Activated T-helper 1 cell treated with anti-CD3 and anti-CD28 coated beads, Interleukin-12 subunit alpha, Interleukin-12 subunit beta, Interleukin-2, Interleukin-4 antibody, amounts not matched to agents 30 ng/mL and 10 ng/mL and 1 ng/mL, durations not matched to agents 14 hours and 24 hours and 36 hours (primary cell): ENCODE measurements at places on chromosomes 7 and 10.

DNA sequence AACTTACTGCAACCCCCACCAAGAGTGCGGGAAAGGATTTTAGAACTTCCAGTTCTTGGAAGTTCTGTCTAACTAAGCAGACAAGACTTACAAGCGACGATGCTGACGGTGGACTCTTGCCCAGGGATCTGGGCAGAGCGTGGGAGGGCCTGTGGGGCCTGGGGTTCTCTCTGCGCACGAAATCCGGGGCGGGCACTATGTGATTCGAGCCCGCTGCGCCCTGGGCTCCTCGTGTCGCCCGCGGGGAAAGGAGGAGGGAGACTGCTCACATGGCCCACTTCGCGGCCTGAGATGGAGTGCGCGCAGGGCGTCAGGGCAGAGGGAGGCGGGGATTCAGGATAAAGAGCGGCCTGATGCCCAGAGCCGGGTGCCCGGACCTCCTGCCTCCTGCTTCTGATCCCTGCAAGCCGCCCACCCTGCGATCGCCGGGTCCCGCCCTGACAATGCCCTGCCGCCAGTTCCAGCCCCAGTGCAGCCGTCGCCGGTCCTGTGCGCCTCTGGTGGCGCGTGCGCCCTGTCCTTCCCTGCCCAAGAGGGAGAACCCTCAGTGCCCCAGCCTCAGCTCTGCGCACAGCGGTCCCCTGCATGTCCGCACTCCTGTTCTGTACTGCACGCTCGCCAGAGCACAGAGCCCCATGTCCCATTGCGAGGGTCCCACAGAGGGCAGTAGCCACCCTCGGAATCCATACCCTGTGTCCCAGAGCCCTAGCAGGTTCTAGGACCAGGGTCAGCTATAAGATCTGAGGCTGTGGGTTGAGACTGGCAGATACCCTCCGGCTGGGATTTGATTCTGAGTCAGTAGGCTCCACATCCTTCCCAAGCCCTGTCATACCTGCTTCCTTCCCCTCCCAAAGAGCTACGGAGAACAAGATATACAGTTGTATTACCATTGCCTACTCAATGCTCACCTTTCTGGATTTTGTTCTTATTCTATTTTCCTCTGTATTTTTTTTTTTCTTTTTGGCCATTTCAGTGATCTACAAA is 99.4 kb upstream of the TMEM106B start:
- DNase-seq = no peak

- no peak for DNase-seq
Measured at GRCh38 chr7:95632609-95633008, 36.3 kb upstream of the PDK4 start.

GRCh38 chr10:14660831-14661230 is 113.9 kb downstream of the FAM107B start:
- no peak for DNase-seq

GRCh38 chr7:19772306-19772705 is 1.1 kb downstream of the TMEM196 start:
- no peak for DNase-seq

DNA sequence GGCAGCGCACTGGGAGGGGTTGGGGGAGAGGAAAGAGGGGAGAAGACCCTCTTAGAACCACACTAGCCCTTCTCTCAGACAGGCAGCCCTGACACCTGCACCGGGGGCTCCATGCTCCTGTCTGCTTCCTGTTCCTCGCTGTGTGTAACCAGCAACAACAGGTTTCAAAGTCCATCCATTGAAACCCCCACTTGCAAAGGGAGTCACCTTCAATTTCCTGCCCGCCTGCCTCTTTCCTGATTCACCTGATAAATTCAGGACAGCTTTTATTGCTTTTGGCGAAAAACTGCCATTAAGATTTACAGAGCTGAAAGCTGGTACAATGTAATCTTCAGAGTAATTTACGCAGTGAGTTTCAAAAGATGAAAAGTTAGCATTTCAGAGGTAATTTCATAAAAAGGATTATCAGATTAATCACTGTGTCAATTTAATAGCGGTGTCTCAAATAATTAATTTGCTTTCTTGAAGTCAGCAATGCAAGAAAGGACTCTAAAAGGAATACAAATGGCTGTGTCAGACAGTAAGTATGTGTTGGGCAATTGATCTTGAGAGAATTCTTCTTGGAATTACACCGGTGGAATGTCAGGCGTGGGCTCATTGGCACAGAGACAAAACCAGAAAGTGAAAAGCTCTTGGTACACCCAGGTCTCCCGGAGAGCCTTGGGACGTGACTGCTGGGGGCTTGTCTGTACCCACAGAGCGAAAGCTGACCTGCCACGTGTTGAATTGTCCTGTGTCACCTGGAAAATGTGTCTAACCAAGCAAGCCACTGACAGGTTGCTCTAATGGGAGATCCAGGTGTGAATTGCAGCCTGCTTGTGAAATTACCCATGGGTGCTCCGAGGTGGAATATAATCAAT is 60.7 kb downstream of the TMEM209 start:
- DNase-seq = no peak

- no peak for DNase-seq
Measured at GRCh38 chr7:117962366-117962994, 89.2 kb upstream of the CTTNBP2 start.

GRCh38 chr7:45988405-45989057 is 67.5 kb upstream of the IGFBP3 start:
- no peak for DNase-seq

DNA sequence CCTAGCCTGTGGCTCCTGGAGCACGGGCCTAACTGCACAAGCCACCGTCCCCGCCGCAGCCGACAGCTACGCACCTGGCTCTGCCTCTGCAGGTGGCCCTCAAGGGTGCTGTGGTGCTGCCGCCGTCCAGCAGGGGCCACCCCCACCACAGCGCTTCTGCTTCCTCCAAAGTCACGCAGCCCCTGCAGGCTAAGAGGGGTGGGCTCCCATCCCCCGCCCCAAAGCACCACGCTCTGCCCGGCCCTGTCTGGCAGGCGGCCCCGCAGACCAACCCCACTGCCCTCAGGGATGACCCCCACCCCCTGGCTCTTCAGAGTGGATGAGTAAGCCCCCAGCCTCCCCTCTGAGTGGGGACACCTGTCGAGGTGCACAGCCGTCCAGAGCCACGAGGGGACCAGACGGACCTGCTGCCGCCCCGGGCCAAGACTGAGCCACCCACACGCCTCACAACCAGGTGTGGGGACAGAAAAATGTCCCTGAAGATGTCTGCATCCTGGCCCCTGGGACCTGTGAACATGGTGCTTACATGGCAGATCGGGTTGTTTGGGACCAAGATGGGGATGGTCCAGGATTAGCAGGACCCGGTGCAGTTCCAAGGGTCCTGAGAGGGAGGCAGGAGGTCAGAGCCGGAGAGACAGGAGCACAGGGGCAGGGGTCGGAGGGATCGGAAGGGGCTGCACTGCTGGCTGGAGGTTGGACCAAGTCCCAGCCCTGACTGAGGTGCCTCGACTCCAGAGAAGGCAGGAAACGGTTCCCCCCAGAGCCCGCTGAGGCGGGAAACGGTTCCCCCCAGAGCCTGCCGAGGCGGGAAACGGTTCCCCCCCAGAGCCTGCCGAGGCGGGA is 9.0 kb upstream of the ADAP1 start:
- DNase-seq = no peak

- no peak for DNase-seq
Measured at GRCh38 chr10:12561307-12561706, 212.0 kb downstream of the CAMK1D start.

GRCh38 chr7:11486271-11486670 is 345.7 kb downstream of the THSD7A start:
- DNase-seq = no peak

DNA sequence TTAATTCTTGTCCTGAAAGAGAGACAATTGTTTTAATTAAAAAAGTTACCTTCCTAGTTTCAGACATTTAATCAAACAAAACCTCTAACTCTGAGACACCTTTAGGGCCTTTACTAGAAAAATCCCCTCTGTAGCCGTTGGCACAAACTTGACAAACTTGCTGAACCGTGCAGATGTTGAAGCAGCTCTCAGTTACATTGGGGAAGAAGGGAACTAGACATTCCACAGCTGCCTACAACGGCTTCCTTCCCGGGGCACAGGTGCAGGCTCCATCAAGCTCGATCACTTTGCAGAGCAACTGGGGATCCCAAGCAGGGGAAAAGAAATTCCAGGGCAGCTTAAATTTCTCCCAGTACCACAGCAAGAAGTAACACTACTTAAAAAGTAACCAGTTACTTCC is 141.3 kb downstream of the SKAP2 start:
- no peak for DNase-seq

- DNase-seq = no peak
Measured at GRCh38 chr7:86949052-86949778, 110.2 kb downstream of the ELAPOR2 start.

DNA sequence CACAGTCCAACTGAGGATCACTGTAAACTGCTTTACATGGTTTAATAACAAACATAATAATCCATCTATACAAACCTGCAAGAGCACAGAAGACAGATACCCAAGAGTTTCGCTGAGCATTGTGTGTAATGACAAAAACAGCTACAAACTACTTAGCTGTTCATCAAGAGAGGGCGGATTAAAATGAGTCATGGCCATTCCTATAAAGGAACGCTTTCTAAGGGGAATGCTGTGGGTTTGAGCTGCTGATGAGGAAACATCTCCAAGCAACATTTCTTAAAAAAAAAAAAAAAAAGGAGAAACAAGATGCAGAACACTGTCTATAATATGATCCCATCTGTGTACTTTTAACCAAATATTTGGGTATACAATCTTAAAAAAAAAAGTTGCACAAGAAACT is 33.8 kb downstream of the VOPP1 start:
- DNase-seq = no peak

DNA sequence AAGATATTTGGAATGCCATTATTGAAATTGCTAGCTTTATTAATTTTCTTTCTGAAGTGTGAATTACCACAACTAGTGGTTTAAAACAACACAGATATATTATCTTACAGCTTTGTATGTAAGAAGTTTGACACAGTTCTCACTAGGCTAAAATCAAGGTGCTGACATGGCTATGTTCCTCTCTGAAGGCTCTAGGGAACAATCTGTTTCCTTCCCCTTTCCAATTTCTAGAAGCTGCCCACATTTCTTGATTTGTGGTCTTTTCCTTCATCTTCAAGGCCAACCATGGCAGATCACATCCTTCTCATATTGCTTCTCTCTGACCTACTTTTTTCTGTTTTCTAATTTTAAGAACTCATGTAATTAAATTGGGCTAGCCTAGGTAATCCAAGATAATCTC is 43.3 kb upstream of the SLC26A3 start:
- DNase-seq = no peak

- DNase-seq = no peak
Measured at GRCh38 chr10:62335326-62335725, 38.8 kb upstream of the ZNF365 start.

- DNase-seq = no peak
Measured at GRCh38 chr7:1884583-1885350, 214.7 kb downstream of the ELFN1 start.

DNA sequence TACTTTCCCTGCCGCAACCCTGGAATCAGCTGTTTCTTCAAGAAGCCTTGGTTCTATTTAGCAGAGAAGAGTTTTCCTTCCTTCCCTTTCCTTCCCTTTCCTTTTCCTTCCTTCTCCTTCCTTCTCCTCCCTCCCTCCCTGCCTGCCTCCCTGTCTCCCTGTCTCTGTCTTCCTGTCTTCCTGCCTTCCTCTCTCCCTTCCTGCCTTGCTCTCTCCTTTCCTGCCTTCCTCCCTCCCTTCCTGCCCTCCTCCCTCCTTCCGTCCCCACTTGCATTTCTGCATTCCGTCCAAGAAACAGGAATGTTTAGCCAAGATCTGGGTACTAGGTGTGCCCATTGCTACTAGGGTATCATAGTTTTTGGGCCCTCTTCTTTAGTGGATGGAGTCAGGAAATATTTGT is 21.9 kb downstream of the SND1 start:
- DNase-seq = no peak

DNA sequence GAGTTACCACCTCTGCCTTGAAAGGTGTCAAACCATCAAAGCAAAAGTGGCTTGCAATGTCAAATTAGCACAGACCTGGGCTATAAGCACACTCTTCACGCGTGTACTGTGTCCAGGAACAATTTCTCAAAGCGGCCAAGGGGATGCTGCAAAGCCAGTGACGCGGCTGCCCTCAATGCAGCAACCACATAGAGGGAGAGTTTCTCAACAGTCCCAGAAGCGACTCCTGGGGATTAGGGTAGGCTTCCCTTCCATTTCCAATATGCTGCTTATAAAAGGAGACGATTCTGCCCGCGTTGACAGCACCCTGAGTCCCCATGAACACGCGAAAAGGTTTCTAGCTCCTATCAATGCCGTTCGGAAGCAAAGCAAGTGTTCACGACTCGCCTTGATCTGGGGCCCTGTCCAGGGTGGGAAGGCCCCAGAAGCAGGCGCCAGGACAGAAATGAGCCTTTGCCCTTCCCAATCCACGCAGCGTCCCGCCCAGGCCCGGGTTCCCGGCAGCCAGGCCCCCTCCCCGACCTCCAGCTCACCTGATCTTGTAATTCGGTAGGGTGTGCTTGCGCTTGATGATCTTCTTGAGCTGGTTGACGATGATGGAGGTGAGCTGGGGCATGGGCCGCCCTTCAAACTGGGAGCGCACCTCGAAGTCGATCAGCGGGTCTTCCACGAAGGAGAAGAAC is 1.3 kb downstream of the PDZD8 start:
- peak; percentile 16 for DNase-seq

DNA sequence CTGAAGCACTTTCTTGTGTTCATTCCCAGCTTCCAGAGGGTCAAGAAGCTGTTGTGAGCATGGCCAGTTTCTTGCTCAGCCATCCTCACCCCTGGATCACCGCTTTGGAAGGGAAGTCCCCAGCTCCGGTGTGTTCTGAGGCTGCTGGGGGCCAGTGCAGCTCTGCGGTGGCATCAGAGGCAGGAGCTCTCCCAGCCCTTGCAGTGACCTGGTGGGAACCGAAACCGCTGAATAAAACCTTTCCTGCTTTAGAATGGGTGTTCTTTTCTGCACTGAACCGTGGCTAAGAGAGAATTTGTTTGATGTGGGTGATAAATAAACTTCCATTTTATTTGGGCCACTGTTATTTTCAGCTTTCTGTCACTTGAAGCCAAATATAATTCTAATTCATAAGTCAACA is 450.9 kb upstream of the VSTM2A start:
- no peak for DNase-seq

GRCh38 chr7:84149573-84149972 is 45.0 kb downstream of the SEMA3A start:
- DNase-seq = no peak

GRCh38 chr10:57628592-57629284 is 639.0 kb downstream of the IPMK start:
- DNase-seq = no peak

DNA sequence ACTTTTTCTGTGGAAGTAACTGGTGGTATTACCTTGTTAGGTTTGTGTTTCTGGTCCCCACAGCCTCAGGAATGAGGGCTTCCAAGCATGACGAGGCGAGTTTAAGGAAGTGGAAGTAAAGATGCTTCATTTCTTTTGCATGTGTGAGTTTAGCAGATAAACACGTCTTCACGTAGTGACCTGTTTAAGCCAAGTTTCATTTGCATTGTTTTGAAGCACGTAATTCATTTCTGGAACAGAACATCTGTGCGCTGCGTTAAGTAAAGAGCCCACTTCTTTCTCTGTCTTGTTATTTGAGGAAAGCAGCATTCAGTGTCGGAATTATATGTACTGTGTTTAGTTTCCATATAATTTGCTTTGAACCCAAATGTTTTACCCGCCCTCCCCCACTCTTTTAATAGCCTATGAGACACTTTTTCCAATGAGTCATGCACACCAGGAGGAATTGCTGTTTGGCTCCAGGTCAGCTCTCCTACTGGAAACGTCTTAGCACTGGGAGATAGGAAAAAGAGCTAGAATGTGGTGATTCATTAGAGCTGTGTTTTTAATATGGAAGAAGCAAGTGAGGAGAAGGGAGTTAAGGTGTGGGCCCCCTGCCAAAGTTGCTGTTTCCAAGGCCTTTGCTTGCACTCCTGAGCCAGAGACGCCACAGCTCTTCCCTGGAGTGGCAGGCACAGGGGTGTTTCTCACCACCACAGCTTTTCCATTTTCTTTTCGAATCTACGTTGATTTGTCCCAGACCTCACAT is 36.7 kb downstream of the BTBD16 start:
- DNase-seq = no peak
